ENCODE measurements at places on chromosomes 11 and 22. TPM values are rescaled to one million over a fixed set of nuclear protein-coding genes. Genes with fewer than 3 reads are reported as not detected.

Gene TRIM51
- not detected for total RNA-seq

Gene SEPTIN5
- total RNA-seq = 15.0 TPM

Gene PRDM11
- 10.9 TPM for total RNA-seq

Gene TSSC4
- total RNA-seq = 67.6 TPM

Gene OR2D2
- not detected for total RNA-seq

Gene CDC42EP1
- 7.1 TPM for total RNA-seq

Gene INPP5J
- total RNA-seq = 0.15 TPM

Gene PITPNM1
- total RNA-seq = 8.5 TPM

Gene TEF
- total RNA-seq = 17.1 TPM

Gene C22orf42
- not detected for total RNA-seq

Gene GSTT2
- total RNA-seq = 1.6 TPM

Gene C11orf87
- not detected for total RNA-seq

Gene APOL4
- total RNA-seq = not detected

Gene ELFN2
- total RNA-seq = 0.03 TPM

Gene OR5AN1
- not detected for total RNA-seq

Gene CSRP3
- total RNA-seq = 39.5 TPM

Gene MS4A6E
- total RNA-seq = not detected

Gene OR52E8
- total RNA-seq = not detected

Gene ADM
- 40.4 TPM for total RNA-seq

Gene SLC2A11
- 7.3 TPM for total RNA-seq

Gene EIF1AD
- total RNA-seq = 29.3 TPM

Gene DEPDC5
- total RNA-seq = 12.2 TPM

Gene FREY1
- not detected for total RNA-seq

Gene RFPL1
- total RNA-seq = not detected

Gene PACSIN2
- total RNA-seq = 45.9 TPM

Gene DGAT2
- total RNA-seq = 3.9 TPM

Gene LGR4
- total RNA-seq = 37.6 TPM

Gene TMEM132A
- 2.5 TPM for total RNA-seq

Gene SOX10
- total RNA-seq = 0.62 TPM

Gene YIF1A
- 106 TPM for total RNA-seq

Gene FAM111B
- total RNA-seq = not detected

Gene LRRC56
- total RNA-seq = not detected

Gene PHLDA2
- not detected for total RNA-seq

Gene NCAM1
- 27.7 TPM for total RNA-seq

Gene DBX1
- not detected for total RNA-seq

Gene PRODH
- 74.9 TPM for total RNA-seq

Gene C11orf86
- total RNA-seq = not detected

Gene RIBC2
- not detected for total RNA-seq

Gene HOATZ
- total RNA-seq = not detected

Gene RIC3
- 2.2 TPM for total RNA-seq

Gene USH1C
- not detected for total RNA-seq

Gene NPTXR
- 0.25 TPM for total RNA-seq

Gene BEST1
- 0.93 TPM for total RNA-seq

Gene NLRP6
- not detected for total RNA-seq

Gene KLHDC7B
- not detected for total RNA-seq

Gene KLHL35
- not detected for total RNA-seq

Gene DDTL
- total RNA-seq = not detected

Gene IGSF9B
- total RNA-seq = 0.07 TPM

Gene RAB36
- 0.55 TPM for total RNA-seq

Measured in gastrocnemius medialis (tissue), 4 donors.